ENCODE measurements at places on chromosomes 7 and 10.

- no peak for DNase-seq
Measured at GRCh38 chr10:3270577-3271316, 98.2 kb upstream of the PITRM1 start.

DNA sequence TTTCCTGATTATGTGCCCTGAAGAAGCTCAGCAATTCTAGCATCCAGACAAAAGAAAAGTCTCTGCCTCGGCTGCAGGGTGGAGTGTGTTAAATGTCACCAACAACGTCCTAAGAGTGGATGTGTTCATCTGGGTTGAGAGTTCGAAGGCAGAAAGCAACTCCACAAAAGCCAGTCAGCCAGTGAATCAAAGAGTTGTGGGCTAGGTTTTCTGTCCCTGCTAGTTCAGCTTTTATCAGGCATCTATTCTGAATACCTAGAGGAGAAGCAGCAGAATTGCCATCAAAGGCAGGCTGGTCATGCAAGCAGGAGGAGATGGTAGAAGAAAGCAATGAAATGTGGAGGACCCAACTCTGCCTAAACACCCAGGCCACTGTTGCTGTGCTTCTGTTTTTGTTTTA lies 205.2 kb downstream of the KLF6 start:
- DNase-seq: no peak

DNA sequence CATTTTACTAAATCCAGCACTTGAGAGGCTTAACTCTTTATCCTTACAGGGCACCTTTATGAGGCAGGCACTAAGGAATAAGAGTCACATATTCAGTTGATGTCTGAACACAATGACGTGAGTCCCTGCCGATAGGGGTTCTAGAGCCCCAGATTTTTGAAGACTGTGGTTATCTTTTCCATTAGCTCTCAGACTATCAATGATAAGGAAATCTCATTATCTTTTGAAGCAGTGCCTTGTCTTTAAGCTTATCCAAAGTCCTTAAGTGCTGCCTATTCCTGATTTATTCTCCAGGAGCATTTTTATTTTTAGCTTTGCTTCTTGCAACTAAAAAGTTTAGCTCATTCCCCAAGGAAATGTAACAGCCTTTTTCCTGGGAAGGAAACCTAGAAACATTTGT lies 444.1 kb upstream of the LRRN3 start:
- DNase-seq: no peak

DNA sequence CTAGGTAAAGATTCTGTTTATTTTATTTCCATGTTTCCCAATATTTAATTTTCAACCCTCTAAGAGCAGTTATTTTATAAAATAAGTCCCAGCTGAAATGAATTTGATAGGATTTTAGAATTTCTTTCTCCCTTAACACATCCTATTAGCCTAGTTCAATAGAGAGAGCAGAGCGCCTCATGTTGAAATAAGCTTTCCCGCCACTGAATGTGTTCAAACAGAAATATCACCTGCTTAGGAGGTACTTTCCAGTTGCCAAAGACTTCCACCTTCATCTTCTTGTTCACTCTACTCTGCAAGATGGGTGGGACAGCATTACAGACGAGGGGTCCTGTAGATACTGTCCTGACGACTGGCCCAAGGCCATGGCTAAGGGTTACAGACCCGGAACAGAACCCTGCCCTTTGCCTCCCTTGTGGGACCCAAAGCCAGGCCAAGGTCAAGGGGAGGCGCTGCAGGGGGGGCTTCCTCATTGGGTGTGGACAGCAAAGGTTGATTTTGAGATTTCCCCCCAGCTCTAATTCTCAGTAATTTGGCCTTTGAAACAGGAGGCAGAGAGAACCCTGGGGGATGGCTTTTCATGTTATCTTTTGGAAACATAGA lies 62.0 kb downstream of the PARP12 start:
- no peak for DNase-seq

GRCh38 chr7:138081868-138082267 lies 5.6 kb downstream of the AKR1D1 start:
- DNase-seq: no peak

GRCh38 chr7:131557652-131558385 lies 1.4 kb upstream of the PODXL start:
- no peak for DNase-seq

- no peak for DNase-seq
Measured at GRCh38 chr10:43172645-43173044, 34.4 kb downstream of the CSGALNACT2 start.

DNA sequence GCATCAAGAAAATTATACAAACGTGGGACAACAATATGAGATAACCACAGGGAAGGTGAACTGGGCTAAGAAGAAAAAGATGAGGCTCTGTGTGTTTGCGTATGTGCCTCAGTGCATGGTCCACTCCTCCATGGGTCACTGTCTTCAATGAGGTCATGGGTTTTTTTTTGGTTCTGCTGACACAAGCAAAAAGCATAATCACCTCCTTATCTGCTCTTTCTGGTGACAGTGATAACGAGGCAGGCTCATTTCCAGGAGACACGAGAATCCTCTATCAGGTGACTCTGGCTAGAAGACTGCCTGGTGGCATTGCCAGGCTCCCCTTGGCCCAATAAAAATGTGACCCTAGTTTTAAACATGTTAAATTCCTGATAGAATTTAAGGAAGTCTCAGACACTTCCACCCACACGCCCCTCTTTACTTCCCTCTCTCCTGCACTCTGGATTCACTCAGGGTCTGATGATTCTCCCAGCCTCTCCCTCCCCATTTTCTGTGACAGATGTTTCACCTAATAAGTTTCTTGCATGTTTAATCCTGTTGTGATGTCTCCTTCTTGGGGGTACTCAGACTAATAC lies 35.3 kb upstream of the CDCA7L start:
- DNase-seq: no peak

DNA sequence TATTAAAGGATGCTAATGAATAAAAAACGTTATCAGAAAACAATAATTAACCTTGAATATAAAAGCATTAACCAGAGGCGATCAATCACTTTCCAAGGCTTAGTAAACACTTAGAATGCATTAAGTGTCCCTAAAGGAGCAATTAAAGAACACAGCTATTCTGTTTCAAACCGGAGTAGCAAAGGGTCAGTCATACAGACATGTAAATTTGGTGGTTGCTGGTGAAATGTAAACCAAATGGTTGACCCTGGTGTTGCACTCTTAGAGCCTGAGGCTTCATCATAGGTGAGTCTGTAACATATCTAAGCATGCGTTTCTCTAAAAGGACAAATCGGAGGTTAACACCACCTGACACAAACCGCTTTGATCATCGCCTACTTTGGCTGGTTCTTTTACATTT lies 1280.1 kb downstream of the TYW1 start:
- no peak for DNase-seq

DNA sequence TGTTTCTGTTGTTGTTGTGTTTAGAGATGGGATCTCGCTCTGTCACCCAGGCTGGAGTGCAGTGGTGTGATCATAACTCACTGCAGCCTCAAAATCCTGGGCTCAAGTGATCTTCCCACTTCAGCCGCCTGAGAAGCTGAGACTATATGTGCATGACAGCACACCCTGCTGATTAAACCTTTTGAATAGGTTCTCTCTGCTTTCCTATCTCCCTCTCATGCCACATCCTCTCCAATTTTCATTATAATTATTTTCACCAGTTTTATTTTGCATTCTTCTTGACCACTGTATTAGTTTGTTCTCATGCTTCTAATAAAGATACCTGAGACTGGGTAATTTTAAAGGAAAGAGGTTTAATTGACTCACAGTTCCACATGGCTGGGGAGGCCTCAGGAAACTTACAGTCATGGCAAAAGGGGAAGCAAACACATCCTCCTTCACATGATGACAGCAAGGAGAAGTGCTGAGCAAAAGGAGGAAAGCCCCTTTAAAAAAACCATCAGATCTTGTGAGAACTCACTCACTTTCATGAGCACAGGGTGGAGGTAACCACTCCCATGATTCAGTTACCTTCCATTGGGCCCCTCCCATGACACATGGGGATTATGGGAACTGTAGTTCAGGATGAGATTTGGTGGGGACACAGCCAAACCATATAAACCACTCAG lies 12.9 kb downstream of the AGK start:
- DNase-seq: no peak

GRCh38 chr7:107315716-107316220 lies 147.0 kb downstream of the HBP1 start:
- no peak for DNase-seq

DNA sequence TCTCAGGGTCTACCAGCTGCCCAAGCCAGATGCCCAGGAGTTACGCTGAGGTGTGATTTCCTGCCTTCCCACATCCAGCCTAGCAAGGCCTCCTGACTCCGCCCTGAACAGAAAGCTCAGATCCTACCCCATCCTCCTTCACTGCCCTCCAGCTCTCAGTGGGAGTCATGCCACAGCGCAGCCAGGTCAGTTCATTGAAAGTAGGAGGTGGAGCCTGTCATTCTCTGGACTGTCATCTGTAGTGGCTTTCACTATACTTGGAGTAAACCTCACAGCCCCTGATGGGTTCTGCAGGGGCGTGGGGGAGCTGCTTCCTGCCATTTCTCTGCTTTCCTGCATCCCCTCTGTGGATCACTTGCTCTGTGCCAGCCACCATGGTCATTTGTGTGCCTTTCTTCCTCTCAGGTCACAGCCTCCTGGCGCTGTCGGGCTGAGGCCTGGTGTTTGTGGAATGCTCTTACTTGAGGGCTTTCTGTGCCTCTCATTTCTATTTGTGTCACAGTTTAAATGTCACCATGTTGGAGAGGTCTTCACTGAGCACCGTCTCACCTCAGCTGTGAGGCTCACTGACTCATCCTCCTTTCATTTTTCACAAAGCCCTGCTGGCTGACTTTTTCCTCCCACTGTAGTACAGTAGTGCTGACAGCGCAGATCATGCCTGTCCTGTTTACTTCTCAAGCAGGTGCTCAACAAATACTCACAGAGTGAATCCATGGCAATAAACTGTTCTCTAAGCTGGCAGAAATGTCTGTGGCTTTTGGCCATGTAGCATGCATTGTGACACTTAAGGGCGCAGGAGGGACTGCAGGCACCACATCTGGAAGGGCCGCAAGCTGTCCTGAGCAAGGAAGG lies 61.0 kb upstream of the TMEM248 start:
- no peak for DNase-seq

GRCh38 chr7:3980300-3980643 lies 679.2 kb downstream of the SDK1 start:
- DNase-seq: no peak

DNA sequence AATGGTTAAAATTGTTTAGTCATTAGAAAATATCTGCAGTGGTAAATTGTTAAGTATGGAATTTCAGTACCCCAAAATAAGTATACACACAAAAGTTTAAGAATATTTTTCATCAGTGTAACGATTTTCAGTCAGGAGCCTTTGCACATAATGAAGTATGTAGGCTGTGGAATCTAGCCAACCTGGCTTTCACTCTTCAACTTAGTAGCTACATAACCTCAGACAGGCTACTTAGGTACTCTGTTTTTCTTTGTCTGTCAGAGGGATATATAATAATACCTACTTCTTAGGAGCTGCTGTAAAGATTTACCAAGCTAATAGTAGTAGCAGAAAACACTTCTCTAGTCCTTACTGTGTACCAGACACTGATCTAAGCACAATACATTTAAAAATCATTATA lies 137.5 kb downstream of the ZEB1 start:
- no peak for DNase-seq

DNA sequence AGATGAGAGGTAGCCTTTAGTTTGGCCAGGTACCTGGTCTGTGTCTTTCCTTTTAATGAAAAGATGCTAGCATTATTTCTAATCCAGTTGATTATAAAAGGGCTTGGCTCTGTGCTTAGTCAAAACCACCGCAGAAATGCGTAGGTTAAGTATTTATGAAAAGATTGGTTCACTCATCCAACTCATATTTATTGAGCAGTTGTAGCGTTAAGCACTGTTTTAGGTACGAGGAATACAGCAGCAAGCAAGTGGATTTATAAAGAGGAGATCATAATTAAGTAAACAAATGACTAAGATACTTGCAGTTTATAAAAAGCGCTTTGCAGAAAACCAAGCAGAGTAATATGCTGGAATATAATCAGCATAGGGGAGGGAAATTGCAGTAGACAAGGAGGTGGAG lies 129.8 kb downstream of the PPP1R17 start:
- no peak for DNase-seq

GRCh38 chr10:69234447-69234846 lies 14.3 kb downstream of the HKDC1 start:
- no peak for DNase-seq

- no peak for DNase-seq
Measured at GRCh38 chr7:103394566-103394965, 47.1 kb downstream of the PSMC2 start.

All from amniotic stem cell (primary cell).